ENCODE measurements at places on chromosomes 3 and 15.

DNA sequence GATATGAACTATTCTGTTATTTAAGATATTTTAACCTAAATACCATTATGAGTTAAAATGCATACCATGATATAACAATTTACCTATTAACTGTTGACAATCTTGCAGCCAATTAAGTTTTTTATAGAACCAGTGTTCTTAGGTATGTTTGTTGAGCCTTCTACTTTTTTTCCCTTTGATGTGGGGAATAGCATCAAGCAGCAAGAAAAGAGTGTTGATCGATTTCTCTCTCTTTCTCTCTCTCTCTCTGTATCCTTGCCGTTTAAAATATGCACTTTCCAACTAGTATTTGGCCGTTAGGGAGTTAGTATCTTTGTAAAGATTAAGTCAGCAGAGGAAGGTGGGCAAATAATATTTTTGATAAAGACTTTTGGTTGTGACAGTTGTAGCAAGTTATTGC is 5.9 kb downstream of the CHD2 start:
- no peak for DNase-seq

GRCh38 chr3:86938416-86939105 is 52.4 kb downstream of the VGLL3 start:
- no peak for DNase-seq

DNA sequence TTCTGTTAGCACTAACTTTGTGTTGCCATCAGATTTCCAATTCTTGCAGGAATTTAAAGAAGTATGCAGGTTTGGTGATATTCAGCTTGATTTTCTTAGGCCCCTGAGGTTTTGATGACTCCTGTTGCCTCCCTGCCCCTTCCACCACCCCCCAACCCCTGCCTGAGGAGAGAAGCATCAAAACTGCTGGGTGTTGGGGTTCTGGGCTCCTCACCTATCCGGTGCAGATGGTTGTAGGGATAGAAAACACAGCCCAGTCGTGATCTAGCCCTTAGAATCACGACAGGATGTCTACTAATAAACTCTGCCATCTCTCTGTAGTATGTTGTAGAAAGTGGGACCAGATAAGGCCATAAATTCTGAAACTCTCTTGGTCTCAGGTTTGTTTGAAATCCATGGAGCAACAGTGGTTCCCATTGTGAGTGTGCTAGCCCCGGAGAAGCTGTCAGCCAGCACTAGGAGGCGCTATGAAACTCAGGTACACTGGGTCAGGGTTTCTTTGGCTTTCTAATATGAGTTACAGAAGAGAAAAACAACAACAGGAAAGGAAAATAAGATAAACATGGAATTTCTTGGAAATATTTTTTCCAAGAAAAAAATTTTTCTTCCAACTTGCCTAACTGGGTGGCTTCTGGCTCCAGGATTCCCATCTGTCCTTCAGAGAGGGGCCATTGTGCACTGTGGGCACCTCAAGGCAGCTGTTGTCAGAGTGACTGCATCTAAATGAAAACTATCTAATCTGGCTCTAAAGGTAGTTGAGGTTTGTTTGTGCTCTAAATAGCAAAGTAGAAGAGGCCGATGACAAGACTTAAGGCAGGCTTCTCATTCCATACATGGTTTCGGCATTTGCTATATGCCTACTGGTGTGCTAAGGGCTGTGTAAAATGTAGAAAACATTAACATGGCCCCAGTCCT is 8.7 kb downstream of the SRP14 start:
- no peak for DNase-seq

GRCh38 chr3:135242285-135242684 is 447.2 kb downstream of the EPHB1 start:
- DNase-seq, result no peak

GRCh38 chr3:187369089-187369447 is 883 bp downstream of the RTP4 start:
- DNase-seq, result no peak

DNA sequence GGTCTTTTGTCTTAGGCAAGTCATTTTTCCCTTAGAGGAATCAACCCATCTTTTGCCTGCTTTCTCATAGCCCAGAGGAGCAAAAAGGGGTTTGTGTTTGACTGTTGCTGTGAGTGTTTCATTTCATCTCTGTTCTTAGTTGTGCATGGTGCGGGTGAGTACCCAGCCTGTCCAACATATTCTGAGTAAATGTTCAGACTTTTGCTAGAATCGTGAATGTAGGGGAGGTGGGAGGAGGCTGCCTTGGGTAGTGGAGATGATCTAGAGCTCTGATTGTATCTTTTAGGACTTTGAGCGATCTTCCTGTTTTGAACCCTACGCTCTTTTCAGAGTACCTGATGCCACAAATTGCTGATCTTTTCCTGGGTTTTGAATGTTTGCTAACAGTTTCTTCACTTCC is 123.1 kb downstream of the ZNF609 start:
- no peak for DNase-seq

GRCh38 chr15:31465083-31465955 is 138.7 kb downstream of the KLF13 start:
- no peak for DNase-seq

- DNase-seq, result no peak
These were observed 137.5 kb upstream of the CCDC54 start for GRCh38 chr3:107239703-107240102.

DNA sequence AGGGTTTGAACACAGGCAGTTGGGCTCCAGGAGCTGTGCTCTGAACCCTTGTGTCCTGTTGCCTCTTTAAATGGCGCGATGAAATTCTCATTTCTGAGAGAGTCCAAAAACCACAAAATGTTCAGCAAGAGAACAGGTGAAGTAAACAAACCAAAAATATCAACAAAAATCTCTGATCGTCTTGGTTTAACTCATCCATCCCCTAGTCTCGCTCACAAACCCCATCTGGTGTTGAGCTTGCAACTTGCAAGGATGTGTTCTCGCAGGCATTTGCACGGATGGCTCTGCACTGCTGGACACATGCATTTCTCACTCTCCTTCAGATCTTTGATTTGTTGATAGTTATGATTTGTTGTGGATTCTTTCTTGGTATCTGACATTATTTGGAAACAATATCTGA is 31.1 kb downstream of the FAH start:
- no peak for DNase-seq

GRCh38 chr15:45594319-45594718 is 7.1 kb downstream of the BLOC1S6 start:
- DNase-seq, result no peak

- no peak for DNase-seq
These were observed 49.2 kb downstream of the SLC7A14 start for GRCh38 chr3:170536712-170537111.

DNA sequence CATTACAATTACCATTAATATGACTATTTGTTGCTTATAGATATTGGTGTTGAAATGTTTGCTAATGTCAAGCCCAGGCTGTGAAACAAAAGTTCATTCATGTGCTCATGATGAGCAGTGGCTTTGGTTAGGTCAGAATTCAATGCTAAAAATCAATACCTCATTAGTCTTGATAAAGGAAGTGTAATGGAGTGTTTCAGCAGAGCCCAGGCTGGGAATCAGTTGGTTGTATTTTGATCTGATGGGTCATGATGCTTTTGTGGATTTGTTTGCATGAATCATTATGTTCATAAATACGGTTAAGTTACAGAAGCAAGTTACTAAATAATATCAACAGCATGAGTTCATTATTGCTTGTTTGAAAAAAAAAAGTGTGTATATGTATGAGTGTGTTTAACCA is 13.6 kb upstream of the ZNF774 start:
- DNase-seq, result no peak

GRCh38 chr15:49154799-49155109 is 645 bp downstream of the COPS2 start:
- no peak for DNase-seq

DNA sequence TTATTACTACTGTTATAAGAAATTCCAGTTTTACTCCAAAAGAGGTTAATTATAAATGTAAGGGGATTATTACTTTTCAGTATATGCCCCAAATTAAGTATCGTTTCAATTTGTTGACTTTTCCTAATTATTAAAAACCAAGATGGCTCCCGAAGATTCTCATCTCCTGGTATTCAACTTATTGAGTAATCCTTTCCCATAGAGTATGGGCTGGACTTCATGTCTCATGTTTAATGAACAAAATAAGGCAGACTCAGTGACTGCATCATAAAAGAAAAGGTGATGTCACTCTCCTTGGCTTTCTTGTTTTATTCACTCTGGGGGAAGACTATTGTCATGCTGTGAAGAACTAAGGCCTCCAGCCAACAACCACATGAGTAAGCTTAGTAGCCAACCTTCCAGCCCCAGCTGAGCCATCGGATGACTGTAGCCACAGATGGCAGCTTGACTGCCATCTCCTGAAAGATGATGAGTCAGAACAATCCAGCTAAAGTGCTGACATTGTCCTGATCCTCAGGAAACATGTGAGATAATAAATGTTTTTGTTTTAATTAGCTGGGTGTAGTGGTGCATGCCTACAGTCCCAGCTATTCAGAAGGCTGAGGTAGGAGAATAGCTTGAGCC is 17.3 kb downstream of the IGF2BP2 start:
- no peak for DNase-seq

GRCh38 chr15:79130535-79131130 is 40.1 kb upstream of the RASGRF1 start:
- no peak for DNase-seq

DNA sequence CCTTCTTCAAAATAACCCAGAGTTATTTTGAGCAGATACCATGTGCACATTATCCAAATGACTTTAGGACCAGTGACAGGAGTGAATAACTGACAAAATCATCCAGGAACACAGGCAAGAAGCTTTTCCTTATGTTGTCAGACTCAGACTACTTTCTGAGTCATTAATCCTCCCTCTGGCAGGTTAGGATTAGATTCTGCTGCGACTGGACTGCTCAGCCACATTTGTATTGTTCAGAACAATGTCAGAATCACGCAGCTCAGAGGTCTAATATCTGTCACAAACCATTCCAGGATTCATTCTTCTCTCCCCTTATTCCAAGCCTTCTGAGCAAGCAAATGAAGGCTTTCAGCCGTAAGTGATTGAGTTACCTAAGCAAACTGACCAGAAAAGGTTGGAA is 34.8 kb upstream of the FAM174B start:
- no peak for DNase-seq

GRCh38 chr15:48962662-48963523 is 826 bp downstream of the SHC4 start:
- DNase-seq, result no peak

DNA sequence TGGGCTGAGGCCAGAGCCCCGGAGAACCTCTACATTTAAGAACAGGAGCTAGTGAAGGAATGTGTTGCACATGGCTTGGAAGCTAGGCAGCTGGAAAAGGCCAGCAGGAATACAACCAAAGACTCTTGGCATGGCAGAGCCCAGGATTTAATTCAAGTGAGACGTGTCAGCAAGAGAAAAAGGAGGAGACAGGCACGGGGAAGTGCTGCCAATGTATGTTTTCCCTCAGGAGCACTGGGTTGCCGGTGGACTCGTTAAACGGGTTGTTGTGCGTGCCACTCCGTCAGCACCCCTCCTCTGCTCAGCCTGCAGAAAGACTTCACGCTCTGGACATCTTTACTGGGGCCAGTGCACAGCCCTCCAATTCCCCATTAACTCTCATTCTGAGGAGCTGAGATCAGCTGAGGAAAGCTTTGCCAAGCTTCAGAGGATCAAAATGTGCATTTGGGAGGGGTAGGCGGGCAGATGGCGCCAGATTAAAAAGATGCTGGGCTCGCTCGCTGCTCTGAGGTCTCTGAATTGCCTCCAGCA is 103.7 kb downstream of the PDZRN3 start:
- no peak for DNase-seq

GRCh38 chr3:1235526-1236120 is 142.8 kb downstream of the CNTN6 start:
- DNase-seq, result no peak

DNA sequence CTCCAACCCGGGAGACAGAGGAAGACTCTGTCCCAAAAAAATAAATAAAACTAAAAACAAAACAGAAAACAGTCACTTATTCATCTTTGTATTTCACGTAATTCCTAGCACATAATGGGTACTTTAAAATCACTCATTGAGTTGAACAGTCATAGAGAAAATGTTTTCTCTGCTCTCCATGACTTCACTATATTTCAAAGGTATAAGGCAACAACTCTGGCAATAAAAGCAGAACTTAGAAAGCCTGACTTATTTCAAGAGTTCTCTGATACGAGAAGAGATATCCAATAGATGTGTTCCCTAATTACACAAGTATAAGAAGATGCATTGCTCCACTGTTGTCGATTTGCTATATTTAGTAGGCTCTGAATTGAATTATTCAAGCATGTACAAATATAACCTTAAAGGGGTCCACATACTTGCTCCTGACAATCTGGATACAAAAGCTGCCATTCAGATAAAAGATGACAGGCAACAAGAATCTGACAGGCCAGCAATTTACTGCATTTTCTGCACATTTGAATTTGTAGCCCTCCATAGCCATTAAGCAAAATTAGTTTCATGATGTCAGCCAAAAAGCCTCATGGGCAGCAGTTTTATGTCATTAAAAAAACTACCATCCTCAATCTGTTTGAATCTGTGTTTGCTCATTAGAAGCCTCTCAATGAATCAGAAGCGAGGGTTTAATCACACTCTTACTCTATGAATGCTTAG is 47.9 kb downstream of the PEAK1 start:
- DNase-seq, result no peak

DNA sequence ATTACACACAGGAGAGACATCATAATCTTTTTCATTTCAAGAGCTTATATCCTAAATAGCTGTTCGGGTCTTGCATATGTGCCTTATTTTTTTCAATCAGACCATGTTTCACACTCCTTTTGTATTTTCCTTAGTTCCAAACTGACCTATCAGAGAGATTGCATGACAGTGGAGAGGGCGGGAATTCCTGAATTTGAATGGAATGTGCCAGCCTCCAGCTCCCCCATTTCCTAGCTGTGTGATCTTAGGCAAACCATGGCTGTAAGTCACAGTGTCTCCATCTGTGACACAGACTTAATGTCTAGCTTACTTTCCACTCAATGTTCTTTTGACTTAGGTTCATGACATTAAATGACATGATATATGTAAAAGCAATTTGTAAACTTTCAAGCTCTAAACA is 62.0 kb upstream of the CSTA start:
- DNase-seq, result no peak

GRCh38 chr3:188026191-188026968 is 127.6 kb upstream of the LPP start:
- no peak for DNase-seq

GRCh38 chr15:32119286-32119685 is 89.0 kb downstream of the CHRNA7 start:
- no peak for DNase-seq

DNA sequence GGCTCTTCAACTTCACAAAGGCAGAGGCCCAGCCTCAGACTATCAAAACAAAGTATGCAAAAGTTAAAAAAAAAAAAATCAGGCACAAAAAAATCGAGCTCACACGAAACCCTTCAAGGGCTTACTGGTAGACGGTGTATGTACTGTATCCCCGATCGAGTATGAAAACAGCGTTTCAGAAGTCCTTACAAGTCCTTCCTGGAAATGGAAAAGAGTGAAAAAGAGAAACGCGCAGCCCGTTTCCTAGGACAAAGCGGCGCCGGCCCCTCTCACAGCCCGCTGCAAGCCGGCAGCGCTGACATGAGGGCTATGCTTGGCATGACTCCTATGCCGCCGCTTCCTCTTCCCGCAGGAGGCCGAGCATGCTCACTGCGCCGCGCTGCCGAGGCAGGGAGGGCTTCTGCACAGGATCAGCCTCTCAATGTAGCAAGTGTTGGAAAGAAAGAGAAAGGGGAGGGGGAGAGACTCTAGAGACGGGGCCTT is at the start of gene VGLL4:
TSS of gene VGLL4 (minus strand) at position 311 of the 483 bp plus-strand sequence. CDS start 397 bp downstream, outside the sequence.
- peak; percentile 85 for DNase-seq
